ENCODE measurements at places on chromosomes 6 and 20.

DNA sequence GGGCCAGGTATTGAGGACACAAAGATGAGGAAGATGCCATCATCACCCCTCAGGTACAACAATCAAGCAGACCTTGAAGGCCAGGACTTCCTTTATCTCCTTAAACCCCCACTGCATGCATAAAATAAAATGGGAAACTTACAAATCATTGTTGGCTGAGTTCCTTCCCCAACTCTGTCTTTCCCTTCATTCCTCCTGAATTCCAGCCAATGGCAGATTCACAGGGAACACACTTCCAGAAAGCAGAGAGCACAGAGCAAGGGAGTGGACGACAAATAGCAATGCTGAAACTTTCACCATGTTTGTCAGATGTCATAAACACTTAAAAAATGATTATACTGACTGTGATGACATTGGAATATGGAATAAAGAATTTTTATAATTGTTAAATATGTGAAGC lies 37.3 kb upstream of the NXT1 start:
- DNase-seq, result no peak

DNA sequence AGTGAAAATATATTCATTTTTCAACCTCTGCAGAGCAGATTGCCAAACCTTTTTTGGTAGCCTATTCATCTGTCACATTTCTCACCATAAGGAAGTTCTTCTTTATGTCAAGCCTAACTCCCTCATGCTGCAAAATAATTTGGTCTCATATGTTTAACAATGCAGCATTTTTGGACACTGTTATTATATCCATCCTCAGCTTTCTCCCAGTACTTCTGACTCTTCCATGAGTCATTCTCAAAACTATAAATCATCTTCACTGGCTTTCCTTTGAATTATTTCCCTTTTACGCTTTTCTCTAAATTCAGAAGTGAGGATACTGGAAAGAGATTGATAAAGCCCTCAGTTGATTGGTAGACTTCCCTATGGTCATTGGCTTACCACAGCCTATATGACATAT lies 192.2 kb downstream of the TPBG start:
- DNase-seq, result no peak

DNA sequence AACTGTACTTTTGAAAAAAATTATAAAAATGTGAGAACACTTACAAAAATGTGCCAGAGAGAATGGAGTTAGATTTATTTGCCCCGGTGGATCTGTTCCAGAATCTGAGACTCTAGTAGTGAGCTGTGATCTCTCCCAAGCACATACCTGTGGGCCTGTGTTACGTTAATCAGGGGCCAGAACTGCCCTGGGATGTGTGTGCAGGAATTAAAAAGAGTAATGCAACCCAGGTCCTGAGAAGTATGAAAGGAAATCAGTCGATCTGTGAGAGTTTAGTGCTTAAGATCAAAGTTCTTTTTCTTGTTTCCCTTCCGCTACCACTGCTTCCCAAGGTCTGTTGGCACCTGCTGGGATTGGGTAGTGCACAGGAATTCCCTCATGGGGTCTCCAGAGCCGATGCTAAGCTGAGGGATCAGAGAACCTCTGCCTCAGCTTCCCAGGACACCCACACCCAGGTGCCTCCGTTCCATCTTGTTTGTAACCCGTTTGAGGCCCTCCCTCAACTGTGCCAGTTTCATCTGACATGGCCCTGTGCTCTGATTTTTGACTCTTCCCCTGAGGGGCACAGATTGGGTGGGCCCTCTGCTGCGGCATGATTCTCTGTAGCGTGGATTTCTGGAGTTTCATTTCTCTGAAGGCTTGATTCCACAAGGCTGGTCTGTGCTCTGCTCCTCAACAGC lies 87.7 kb downstream of the RREB1 start:
- no peak for DNase-seq

- no peak for DNase-seq
Measured at GRCh38 chr6:10528158-10528981, 7.2 kb downstream of the GCNT2 start.

DNA sequence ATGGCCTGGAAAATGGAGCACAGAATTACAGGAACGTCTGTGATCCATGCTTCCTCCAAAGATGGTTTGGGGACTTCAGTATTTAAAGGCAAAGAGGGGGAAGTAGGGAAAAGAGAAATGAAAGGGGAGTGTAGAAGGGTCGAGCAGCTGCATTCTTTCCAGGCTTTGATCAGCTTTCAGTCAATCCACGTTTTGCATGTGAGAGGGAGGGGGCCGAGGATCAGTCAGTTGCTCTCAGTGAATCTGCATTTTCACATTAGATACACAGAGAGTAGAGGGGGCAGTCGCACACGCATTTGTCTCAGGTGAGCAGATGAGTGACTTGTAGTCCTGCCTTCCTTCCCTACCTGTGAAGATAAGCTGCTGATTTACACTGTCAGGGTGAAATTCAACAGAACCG lies 78.8 kb downstream of the FOXF2 start:
- DNase-seq, result no peak

DNA sequence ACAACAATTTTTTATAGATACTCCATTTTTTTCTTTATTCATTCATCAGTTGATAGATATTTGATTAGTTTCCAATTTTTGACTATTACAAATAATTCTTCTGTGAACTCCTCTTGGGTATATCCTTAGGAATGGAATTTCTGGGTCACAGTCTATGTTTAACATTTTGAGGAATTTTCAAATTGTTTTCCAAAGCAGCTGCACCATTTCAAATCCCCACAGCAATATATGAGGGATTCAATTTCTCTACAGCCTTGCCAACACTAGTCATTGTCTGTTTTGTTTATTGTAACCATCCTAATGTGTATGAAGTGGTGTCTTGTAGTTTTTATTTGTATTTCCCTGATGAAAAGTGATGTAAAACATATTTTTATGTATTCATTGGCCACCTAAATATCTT lies 320.3 kb upstream of the DEFB112 start:
- no peak for DNase-seq

DNA sequence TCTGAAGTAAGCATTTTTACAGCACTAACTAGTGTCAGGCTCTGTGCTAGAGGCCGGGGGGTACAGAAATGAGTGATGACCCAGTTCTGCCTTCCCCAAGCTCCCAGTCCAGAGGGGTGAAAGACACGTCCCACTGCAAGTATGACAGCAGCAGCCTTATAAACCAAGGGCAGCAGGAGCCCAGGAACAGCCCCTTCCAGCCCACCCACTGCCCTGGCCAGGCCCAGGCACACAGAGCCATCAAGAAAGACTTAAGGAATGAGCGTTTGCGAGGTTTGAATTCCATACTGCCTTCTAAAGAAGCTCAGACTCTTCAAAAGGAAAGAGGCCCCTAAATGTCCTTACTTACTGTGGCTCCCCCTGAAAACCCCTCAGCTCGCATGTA lies 10.0 kb downstream of the TRERF1 start:
- no peak for DNase-seq

DNA sequence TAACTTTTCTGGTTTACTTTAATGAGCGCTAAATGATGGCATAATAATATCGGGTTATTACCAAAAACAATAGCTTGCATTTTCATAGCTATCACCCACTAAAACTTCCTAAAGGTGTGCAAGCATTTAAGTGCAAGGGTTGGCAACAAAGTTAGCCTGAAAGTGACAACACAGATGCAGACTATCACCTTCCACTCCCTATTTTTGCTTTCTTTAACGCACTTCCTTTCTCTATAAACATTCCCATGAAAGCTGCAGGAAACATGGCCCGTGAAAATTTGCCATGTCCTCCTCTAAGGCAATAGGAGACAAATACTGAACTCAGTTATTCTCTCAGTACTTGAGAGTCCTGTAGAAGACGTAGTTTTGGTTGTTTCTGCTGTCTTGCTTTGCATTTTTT lies 2.7 kb downstream of the MYCT1 start:
- no peak for DNase-seq

DNA sequence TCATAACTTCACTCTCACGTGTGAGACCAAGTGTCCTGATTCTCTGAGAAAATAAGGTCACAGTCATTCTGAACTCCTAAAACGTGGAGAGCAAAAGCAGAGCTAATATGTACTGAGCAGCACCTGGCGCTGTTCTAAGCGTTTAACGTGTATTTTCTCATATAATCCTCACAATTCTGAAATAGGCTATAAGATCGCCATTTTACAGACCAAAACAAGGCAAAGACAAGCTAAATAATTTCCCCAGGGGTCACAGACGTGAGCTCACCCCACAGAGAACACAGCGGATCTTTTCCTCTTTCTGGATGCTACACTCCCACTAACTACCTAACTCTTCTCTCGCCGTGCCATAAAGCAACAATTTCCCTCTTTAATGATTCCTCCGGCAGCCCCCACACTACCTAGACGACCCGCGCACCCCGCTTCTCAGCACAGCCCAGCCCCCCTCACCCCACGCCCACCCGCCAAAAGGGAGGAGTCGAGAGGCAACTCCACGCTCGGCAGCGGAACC lies 636 bp downstream of the SUPT3H start:
- no peak for DNase-seq

DNA sequence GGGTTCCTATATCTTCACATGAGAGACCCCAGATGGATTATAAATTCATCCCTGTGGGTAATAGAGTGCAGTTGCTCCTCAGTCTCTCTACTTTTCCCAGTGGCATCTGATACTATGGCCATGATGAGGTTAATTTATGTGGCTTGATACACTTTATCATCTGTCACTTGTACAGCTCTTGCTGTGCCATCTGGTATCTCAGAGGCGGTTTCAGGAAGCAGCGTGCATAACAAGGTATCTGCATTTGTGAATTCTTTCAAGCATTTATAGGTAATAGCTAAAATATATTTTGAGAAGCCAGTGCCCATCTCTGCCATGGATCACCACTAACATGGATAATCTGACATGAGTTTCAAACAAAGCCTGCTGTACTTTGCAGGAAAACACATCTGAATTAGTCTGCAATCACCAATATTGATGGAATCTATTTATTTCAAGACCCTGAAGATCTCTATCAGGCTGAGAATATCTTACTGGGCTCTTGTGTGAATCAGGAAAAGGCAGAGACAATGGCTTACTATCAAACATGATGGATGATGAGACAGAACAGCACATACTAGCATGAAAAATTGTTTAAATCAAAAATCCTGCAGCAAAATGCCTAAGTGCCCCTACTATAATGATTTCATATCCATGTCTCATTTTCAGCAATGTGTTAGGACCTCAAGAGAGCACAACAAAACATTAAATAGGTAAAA lies 548.7 kb upstream of the MAP3K7 start:
- DNase-seq, result no peak

DNA sequence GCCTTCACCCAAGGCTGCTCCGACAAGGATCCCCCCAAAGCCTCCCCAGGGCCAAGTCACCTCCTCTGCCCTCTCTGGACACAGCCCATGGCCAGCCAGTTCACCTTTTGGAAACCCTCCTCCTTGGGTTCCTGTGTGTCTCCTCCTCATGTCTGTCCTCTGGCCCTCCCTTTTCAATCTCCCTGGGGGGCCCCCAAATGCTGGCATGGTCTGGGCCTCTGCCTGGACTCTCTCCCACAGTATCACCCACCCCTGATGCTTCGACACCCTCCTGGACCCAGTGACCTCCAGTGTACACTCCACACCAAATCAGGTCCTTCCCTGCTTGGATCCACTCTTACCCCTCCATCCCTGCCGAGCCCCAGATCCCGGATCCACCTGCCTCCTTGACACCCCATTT lies 46.7 kb upstream of the NNAT start:
- no peak for DNase-seq

DNA sequence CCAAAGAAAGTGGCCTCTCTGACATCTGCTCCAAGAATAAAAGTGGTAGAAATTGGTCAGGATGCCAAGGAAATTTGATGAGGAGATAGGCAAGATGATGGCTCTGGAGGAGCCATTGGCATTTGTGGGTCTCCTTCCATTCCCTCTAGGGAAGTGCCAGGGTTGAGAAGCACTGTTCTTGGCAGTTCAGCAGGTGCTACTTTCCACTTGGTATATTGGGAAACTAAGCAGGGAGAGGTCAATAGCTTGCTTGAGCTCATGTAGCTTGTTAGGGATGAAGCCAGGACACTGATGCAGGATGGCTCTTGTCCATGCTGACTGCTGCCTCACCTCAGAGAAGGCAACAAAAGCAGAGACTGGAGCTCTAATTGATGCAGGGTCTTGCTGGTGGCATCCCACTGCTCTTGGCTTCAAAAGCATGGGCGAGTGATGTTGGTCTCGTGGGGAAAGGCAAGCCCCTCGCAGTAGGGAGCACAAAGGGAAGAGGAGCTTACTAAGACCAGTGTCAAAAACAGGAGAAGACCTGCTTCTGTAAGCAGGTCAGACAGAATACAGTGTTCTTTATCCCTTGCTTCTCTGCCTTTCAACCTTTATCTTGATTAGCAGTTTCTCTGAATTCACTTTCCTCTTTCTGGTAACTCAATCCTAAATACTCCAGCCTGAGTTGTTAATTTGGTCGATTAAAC lies 73.1 kb upstream of the RIPOR2 start:
- no peak for DNase-seq

DNA sequence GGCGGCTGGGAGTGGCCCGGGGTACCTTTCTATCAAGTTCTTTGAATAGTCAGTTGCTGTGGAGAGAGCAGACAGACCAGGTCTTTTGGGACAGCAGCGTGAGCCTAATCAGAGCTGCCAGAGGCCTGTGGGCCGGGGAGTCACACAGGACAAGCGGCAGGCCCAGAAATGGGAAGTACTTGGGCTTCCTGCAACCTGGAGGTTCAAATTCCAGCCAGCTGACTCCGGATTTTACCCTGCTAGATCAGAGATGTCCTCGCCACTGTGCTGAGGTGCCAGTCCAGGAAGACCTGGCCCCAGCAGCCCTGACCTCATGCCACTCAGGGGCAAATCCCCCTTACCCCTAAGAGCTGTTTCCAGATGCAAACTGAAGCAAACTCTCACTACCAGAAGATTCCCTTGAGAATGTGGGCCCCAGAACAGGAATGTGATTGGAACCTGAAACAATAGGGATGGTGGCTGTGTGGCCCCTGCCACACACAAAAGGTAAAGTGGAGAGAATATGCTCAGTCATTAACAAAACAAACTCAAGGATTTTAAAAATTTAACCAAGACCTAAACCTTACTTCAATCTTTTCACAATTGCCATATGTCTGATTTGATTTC lies 9.7 kb downstream of the BEND3 start:
- no peak for DNase-seq

GRCh38 chr20:6686171-6686570 lies 81.3 kb upstream of the BMP2 start:
- DNase-seq, result no peak

GRCh38 chr6:115873901-115874300 lies 186.8 kb downstream of the FRK start:
- DNase-seq, result no peak

GRCh38 chr20:36311141-36311853 lies 5.2 kb downstream of the DLGAP4 start:
- DNase-seq, result no peak

GRCh38 chr6:46419576-46420002 lies 71.7 kb downstream of the RCAN2 start:
- peak; percentile 22 for DNase-seq

DNA sequence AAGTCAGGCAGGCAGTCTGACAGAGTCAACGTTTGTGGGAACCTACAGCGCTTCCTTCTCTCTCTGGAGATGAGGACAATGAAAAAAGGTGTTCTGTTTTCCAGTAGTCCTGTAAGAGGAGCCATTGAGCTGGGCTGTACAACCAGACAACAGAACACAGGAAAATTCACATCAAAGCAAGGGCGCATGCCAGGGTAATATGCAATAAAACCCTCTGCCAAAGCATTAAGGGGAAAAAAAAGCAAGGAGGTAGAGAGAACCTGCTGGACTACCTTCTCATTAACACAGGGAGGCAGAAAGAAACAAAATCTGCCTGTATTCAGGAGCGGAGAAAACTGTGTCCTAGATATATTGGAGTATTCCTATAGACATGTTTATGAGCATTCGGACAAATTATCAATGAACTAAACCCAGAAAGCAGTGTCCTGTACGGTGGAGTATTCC lies 1.3 kb downstream of the RNF24 start:
- no peak for DNase-seq

Data from SK-N-MC (cell line).